Lower lobe of right lung (tissue), 2 donors: ENCODE measurements at places on chromosomes 6 and 20.

DNA sequence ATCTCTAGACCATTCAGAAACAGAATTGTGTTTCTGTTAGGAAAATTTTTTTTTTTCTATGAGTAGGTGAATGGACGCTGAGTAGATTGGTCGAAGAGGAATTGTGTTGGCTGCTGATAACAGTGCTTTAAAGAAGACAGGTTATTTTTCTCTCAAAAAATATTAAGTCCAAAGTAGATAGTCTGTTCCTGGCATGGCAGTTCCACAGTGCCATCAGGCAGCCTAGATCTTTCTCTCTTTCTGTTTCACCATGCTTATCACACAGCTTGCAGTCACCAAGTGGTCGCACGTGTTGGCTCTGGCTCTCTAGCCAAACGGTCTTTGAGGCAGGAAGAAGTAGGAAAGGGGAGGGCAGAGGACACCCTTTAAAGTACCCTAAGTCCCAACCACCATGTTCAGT, 22.4 kb upstream of the SERINC3 start:
- H3K27me3 ChIP-seq: no peaks in the 10 kb centered on the region
- no peaks in the 10 kb centered on the region for H3K36me3 ChIP-seq
- H3K27ac ChIP-seq: no peak overlapping the region
- H3K4me1 ChIP-seq: peaks cover 34% of the 10 kb centered on the region
- H3K4me3 ChIP-seq: no peak overlapping the region

DNA sequence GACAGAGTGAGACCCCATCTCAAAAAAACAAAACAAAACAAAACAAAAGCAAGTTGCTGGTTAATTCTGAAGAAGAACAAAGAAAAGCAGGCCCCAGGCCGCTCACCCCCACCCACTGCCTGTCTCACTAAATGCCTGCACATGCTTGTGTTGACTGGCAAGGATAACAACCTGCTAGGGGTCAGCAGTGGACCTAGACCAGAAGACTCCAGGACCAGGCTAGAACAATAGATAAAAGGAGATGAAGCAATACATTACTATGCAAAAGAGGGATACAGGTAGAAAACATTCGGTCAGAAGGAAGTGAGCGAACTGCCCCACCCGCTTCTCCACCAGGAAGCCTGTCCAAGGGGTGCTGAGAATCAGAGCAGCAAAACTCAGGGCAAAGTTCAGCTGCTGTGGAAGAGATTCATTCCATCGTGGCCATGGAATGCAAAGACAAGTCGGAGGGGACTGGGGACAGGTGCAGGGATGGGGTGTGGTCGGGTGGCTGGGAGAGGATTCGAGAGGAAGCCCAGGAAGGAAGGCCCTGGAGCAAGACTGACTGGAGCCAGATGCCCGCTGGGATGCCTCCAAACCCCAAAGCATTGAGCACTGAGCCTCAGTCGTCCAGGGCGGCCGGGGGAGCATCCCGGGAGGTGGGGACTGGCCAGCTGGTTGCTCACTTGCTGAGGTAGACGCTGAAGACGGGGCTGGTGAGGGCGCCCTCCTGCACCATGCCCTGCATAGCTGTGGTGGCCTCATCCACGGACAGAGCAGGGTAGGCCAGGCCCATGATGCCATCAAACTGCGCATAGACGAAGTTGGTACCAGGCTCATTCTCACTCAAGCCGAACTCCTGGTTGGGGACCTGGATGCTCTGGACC, 5.3 kb downstream of the PGC start:
- no peak overlapping the region for H3K4me3 ChIP-seq
- H3K4me1 ChIP-seq: peaks cover 3% of the 10 kb centered on the region
- no peak overlapping the region for H3K27ac ChIP-seq
- no peaks in the 10 kb centered on the region for H3K36me3 ChIP-seq
- H3K27me3 ChIP-seq: no peaks in the 10 kb centered on the region

GRCh38 chr6:7107578-7108195, at the start of gene RREB1:
Gene RREB1, plus strand, starts transcription at chr6:7107961. Its CDS starts 73,951 bp downstream, at chr6:7181912.
- no peaks in the 10 kb centered on the region for H3K36me3 ChIP-seq
- DNase-seq: peak; percentile 68
- peak within 1 kb of the TSS; percentile 99 for H3K4me3 ChIP-seq
- H3K4me1 ChIP-seq: peaks cover 30% of the 10 kb centered on the region
- H3K27ac ChIP-seq: peak within 1 kb of the TSS; percentile 95
- H3K27me3 ChIP-seq: no peaks in the 10 kb centered on the region

GRCh38 chr6:14046476-14047068, 71.0 kb upstream of the CD83 start:
- no peak overlapping the region for H3K4me3 ChIP-seq
- peaks cover 8% of the 10 kb centered on the region for H3K27me3 ChIP-seq
- H3K36me3 ChIP-seq: no peaks in the 10 kb centered on the region

DNA sequence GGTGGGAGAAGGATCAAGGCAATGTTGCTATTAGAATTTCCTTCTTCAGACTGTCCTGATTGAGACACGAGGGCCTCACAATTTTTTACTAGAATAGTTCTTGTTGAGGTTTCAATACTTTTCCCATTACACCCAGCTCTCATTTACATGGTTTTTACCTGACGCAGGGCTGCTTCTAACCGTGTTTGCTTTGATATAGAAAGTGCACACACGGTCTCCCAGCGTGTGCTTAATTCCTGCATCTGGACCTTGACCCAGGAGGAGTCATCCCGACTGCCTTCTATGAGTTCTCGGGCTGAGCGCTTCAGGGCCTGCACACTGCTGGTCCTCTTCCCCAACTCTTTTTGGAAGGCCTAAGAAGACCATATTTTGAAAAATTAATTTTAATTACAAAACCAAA, 160.2 kb downstream of the DST start:
- H3K4me1 ChIP-seq: no peaks in the 10 kb centered on the region
- no peak for DNase-seq
- H3K4me3 ChIP-seq: no peak overlapping the region
- H3K27ac ChIP-seq: no peak overlapping the region

GRCh38 chr20:54137115-54137514, 36.7 kb downstream of the CYP24A1 start:
- peaks cover 13% of the 10 kb centered on the region for H3K4me1 ChIP-seq
- no peak overlapping the region for H3K27ac ChIP-seq
- no peak overlapping the region for H3K4me3 ChIP-seq
- no peaks in the 10 kb centered on the region for H3K36me3 ChIP-seq

DNA sequence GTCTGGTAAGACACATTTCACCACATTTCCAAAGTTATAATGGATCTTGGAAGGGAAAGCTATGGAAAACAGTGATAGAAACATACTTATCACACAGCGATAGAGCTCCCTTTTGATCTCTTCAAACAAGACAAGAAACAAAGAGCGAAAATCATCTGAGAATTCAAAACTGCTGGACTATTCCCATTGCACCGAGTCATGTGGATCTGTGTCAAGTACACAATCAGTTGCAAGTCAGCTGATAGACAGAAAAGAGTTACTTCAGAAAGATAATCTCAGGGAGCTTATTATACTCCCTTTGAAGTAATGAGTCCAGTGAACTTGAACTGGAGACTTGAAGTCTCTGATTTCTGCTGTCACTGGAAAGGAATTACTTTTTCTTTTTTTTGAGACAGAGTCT, 89.7 kb upstream of the GCM1 start:
- peaks cover 11% of the 10 kb centered on the region for H3K4me1 ChIP-seq
- no peaks in the 10 kb centered on the region for H3K27me3 ChIP-seq
- no peak overlapping the region for H3K4me3 ChIP-seq
- H3K36me3 ChIP-seq: no peaks in the 10 kb centered on the region
- no peak overlapping the region for H3K27ac ChIP-seq
- no peak for DNase-seq

GRCh38 chr6:130834482-130835251, 7.5 kb downstream of the SMLR1 start:
- H3K4me1 ChIP-seq: no peaks in the 10 kb centered on the region
- no peak overlapping the region for H3K27ac ChIP-seq
- no peak for DNase-seq
- no peaks in the 10 kb centered on the region for H3K27me3 ChIP-seq
- H3K4me3 ChIP-seq: no peak overlapping the region
- no peaks in the 10 kb centered on the region for H3K36me3 ChIP-seq

- no peaks in the 10 kb centered on the region for H3K4me1 ChIP-seq
- DNase-seq: no peak
- H3K4me3 ChIP-seq: no peak overlapping the region
These were observed 26.1 kb upstream of the DSP start for GRCh38 chr6:7515363-7515762.

- H3K27me3 ChIP-seq: no peaks in the 10 kb centered on the region
- no peak overlapping the region for H3K27ac ChIP-seq
- H3K4me3 ChIP-seq: no peak overlapping the region
- no peaks in the 10 kb centered on the region for H3K4me1 ChIP-seq
- no peak for DNase-seq
These were observed 129.8 kb downstream of the HDGFL1 start for GRCh38 chr6:22699151-22699550.

- H3K4me1 ChIP-seq: peaks cover 12% of the 10 kb centered on the region
- no peak overlapping the region for H3K27ac ChIP-seq
- no peaks in the 10 kb centered on the region for H3K36me3 ChIP-seq
- no peaks in the 10 kb centered on the region for H3K27me3 ChIP-seq
- no peak overlapping the region for H3K4me3 ChIP-seq
- DNase-seq: no peak
These were observed 120.4 kb downstream of the MYLK4 start for GRCh38 chr6:2630359-2630758.

DNA sequence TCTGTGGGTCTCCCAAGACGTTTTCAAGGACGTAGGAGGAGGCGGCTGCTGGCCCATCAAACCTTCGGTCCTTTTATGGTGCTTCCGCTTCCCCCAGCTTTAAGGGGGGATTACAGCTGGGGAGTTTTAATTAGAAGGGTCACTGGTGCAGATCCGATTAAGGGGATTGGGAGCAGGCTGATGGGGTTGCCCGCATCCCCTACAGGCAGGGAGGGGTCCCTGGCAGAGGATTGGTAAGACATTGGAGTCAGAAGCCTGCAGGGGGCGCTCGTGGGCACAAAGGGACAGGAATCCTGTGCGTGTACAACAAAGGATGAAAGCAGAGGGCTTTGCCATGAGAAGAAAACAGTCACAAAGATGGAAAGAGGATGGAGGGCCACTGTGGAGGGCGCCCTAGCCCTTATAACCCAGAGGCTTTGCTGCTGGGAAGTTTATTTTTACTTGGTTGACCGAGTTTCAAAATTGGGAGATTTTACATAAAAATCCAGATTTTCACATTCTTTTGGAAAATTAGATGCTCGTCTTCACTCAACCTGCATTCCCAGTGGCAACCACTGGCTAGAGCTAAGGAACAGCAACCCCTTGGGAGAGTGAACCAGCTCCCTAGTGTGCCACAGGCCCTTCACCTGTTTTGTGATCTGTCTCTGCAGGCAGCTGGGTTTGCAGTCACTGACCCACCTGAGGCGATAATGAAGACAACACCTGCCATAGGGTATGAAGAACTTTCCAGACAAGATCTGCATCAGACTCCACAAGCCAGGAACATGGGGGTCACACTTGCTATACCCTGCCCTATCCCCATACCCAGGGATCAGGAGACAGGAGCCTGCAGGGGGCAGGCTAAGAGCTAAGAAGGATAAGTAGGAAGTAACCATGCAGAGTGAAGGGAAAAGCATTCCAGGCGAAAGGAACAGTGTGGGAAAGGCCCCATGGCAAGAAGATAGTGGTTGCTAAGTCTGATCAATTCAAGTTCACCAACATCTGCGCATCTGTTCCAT, 97.7 kb downstream of the KCNB1 start:
- H3K4me1 ChIP-seq: no peaks in the 10 kb centered on the region
- H3K27me3 ChIP-seq: no peaks in the 10 kb centered on the region
- H3K4me3 ChIP-seq: no peak overlapping the region
- peak; percentile 71 for DNase-seq

DNA sequence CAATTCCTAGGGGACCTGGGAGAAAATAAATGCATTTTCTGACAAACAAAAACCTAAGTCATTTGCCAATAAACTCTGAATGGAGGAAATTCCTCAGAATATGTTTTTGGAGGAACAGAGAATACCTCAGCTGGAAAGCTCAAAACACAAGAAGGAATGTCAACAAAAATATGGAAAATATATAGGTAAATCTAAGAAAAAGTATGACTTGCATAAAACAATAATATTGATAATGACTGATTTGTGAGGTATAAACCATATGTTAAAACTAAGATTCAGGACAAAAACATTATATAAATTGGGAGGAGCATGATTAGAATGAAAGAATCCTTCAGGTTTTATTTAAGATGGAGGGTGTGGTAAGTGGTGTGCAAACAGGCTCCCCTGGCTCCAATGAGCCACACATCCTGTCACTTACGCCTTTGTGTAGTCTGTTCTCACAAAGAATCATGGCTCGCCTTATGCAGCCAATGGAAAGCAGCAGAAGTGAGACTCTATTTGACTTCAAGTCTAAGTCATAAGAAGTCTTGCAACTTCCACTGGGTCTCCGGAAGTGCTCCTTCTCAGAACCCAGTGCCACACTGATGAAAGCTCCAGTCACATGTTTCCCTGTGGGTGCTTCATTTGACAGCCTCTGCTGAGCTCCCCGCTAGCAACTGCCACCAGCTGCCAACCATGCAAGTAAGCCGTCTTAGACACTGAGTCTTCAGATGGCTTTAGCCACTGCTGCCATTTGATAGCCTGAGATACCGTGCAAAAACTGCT, 8.1 kb downstream of the CFAP61 start:
- DNase-seq: no peak
- H3K27ac ChIP-seq: no peak overlapping the region
- H3K4me1 ChIP-seq: no peaks in the 10 kb centered on the region
- no peak overlapping the region for H3K4me3 ChIP-seq
- H3K36me3 ChIP-seq: no peaks in the 10 kb centered on the region
- H3K27me3 ChIP-seq: no peaks in the 10 kb centered on the region

DNA sequence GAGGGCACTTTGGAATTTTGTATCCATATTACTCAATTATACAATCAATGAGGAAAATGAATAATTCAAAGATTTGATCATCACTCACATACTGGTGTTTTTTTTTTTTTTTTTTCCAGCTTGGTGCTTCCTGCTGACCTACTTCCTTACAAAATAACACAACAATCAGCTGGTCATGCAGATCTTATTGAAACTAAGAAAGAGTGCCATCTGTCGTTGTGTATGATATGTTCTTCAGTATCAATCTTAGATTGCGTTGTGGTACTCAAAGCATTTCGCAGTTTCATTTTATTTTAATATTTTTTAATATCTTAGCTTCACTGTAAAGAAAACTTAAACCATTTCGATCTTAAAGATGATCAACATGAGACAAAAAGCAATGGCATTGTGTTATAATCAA, 155.6 kb downstream of the OGFRL1 start:
- no peaks in the 10 kb centered on the region for H3K36me3 ChIP-seq
- H3K27ac ChIP-seq: no peak overlapping the region
- peaks cover 5% of the 10 kb centered on the region for H3K4me1 ChIP-seq
- H3K27me3 ChIP-seq: no peaks in the 10 kb centered on the region

DNA sequence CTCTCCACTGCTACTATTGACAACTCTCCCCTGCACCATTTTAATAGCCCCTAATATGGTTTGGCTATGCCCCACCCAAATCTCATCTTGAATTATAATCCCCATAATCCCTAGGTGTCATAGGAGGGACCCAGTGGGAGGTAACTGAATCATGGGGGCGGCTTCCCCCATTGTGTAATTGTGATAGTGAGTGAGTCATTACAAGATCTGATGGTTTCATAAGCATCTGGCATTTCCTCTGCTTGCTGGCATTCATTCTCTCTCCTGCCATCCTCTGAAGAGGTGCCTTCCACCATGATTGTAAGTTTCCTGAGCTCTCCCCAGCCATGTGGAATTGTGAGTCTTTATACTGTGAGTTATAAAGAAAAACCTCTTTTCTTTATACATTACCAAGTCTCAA, 74.1 kb upstream of the TCF21 start:
- no peaks in the 10 kb centered on the region for H3K4me1 ChIP-seq
- H3K27me3 ChIP-seq: no peaks in the 10 kb centered on the region
- no peak overlapping the region for H3K4me3 ChIP-seq
- H3K36me3 ChIP-seq: no peaks in the 10 kb centered on the region
- no peak overlapping the region for H3K27ac ChIP-seq
